ENCODE measurements at places on chromosomes 6 and 20.

GRCh38 chr6:45457141-45457540, 79.4 kb upstream of the SUPT3H start:
- no peak for DNase-seq

DNA sequence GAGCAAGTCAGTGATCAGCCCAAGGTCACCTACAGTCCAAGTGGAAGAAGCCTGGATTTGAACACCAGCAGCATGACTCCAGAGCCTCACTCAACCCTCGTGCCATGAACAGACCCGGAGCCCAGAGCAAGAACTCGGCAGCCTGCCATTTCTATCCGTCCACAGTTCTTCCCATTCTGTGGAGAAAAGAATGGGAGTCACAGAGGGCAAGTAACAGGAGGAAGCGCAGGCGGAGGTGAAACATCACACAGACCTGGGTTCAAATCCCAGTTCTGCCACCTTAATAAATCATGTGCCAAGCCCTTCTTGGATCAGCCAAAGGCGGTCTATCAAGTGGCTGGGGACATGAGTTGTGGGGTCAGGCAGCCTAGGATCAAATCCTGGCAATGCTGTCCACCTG, 4.3 kb downstream of the PREX1 start:
- no peak for DNase-seq

GRCh38 chr6:169794317-169795055, 43.1 kb downstream of the ERMARD start:
- no peak for DNase-seq

DNA sequence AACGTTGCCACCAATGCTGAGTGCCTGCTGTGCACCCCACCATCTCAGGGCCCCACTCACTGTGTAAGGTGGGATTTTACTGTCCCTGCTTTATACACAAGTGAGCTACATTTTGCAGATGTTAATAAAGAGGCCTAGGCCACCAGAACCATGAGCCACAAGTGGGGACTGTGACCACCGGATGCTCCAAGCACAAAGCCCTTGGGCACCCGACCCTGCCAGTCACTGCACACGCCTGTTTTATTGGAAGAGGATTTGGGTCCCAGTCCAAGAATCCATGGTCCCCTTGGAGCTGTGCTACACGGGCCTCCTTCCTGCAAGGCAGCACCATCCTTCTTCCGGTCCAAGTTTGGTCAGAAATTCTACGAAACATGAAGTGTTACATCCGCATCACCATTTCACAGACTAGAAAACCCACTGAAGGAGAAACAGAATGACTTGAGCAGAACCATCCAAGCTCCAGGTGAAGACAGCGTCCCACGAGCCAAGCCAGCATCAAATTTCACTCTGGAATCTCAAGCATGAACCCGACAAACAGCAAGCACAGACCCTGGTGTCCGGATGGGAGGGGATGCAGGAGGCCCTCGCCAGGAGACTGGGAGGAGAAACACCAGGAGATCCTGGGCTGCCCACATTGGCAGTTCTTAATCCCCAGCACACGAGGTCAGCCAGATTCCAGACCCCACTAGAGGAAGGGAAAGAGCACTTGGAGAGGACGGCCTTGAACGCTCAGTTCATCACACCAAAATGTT, 226.9 kb downstream of the DLL1 start:
- no peak for DNase-seq

DNA sequence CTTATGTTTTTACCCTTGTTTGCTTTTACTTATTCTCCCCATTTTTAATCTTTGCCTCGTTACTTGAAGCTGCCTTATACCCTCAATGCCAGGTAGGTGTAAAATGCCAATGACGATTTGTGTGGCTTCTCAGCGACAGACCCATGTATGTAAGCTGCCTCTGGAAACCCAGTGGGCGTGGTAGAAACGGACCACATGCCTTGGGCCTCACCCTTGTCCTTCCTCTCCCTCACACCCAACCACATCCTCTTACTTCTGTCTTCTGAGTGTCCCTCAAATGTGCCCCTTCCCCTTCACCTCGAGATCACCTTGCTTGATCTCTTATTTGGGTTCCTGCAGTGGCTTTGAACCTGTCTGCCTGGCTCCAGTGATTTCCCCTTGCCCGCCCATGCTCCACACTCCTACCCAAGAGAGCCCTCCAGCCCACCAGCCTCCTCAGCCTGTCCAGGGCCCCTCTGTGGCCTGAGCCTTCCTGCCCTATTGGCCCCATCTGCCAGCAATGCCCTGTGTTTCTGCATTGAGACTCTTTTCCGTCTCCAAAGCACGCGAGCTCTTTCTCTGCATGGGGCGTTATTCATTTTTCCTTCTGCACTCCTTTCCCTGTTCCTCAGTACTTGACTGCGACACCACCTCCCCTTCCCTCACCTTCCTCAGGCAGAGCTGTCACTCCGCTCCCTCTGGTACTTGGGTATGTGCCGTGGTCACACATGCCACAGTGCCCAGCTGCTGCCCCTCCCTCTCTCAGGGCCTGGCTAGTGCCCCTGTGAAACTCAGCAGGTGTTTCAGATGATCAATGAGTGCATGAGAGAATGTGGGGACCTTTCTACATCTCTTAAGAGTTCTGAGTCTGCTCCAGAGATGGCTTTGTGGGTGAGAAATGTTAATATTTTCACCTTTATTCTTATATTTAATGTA, 115.4 kb downstream of the SLX4IP start:
- no peak for DNase-seq

- DNase-seq, result no peak
Observed at GRCh38 chr6:94350833-94351232, 931.5 kb upstream of the EPHA7 start.

- DNase-seq, result no peak
Observed at GRCh38 chr6:159617444-159617843, 75.6 kb downstream of the SOD2 start.

GRCh38 chr6:102981490-102982015, 1588.0 kb downstream of the GRIK2 start:
- no peak for DNase-seq

DNA sequence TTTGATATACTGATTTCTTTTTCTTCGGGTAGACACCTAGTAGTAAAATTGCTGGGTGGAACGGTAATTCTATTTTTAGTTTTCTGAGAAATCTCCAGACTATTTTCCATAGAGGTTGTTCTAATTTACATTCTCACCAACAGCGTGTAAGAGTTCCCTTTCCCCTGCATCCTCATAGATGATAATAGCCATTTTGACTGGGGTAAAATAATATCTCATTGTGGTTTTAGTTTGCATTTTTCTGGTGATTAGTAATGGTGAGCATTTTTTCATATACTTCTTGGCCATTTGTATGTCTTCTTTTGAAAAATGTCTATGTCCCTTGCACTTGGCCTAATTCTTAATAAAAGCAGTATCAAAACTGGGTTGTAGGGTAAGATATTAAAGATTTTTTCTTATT, 148.9 kb upstream of the SIM1 start:
- DNase-seq, result no peak

DNA sequence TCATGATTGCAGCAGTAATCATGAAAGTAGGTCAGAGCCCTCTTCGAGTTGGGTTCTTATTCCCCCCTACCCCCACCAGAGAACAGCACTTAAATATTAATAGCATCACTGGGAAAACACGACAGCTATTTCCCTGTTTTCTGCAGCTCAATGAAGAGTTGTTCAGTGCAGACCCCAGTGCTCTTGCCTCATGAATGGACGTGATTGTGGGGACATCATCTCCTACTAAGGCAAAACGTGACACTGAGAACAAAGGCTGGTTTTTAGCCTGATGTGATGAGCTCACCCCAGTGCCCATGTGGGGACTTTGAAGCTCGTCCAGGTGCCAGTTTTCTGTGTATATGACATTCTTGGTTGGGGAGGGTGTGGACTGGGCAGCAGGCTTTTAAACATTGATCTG, 105.9 kb downstream of the SLC35F1 start:
- DNase-seq, result no peak

DNA sequence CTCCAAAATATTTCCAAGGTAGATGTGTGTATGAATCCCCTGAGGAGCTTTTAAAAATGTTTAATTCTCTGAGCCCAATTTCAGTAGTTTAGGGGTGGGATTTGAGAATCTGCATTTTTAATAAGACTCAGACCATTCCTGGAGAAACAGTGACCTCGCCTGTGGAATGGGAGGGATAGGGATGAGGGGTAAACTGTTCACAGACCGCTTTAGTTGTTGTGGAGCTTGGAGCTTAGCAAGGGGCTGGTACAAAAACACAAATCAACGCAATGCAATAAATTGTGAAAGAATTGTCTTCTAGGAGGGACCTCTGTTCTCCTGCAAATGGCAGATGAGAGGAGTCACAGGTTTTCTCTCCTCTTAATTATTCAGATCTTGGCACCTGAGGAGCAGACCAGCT, 239.3 kb upstream of the SULF2 start:
- DNase-seq, result no peak

GRCh38 chr6:155158030-155158843, 105.6 kb upstream of the CLDN20 start:
- DNase-seq, result no peak

- no peak for DNase-seq
Observed at GRCh38 chr6:167442796-167443680, 118.2 kb downstream of the TTLL2 start.

GRCh38 chr6:113662688-113663333, 194.3 kb upstream of the MARCKS start:
- DNase-seq, result no peak

DNA sequence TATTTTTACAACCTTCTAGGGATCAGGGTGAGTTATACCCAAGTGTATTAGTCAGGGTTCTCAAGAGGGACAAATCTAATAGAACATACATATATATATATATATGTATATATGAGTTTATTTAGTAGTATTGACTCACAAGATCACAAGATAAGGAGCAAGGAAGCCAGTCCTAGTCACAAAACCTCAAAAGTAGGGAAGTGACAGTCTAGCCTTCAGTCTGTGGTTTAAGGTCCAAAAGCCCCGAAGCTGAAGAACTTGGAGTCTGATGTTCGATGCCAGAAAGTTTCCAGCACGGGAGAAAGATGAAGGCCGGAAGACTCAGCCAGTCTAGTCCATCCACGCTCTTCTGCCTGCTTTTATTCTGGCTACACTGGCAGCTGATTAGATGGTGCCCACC, 632.7 kb upstream of the AGPAT4 start:
- no peak for DNase-seq

GRCh38 chr6:133266186-133266585, 25.0 kb downstream of the EYA4 start:
- DNase-seq, result no peak

DNA sequence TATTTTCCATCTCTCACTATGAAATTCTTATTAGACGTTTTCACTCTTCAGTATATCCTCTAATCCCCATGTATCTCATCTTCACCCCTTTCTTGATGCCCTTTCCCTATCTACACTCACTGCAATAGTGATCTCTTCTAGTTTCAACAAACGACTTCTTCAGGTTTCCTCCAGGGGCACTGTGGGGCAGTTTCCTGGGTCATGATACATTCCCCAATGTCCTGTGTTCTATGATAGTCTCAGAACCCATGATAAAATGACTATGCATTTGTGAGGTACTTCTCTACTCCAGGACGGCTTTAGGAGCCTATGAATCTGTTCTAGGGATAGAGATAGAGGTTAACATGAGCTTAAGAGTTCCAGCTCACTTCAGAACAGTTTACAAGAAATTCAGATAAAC, 183.3 kb downstream of the FOXC1 start:
- no peak for DNase-seq

- no peak for DNase-seq
Observed at GRCh38 chr6:149963212-149963461, 606 bp upstream of the ULBP1 start.

- no peak for DNase-seq
Observed at GRCh38 chr20:62918147-62918546, 8.2 kb downstream of the DIDO1 start.

DNA sequence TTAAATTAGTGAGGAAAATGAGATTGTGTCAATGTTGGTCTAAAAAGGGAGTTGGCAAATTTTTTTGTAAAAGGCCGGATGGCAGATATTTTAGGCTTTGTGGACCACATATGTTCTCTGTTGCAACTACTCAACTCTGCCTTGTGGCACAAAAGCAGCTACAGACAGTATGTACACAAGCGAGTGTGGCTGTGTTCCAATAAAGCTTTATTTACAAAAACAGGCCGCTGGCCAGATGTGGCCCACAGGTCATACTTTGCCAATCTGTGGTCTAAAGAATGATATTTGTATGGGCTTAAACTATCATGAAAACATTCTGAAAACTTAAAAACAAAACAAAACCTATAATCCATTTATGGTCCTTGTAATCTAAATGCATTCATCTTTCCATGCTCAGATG, 228.3 kb downstream of the CLIC5 start:
- no peak for DNase-seq

GRCh38 chr20:10558635-10559187, 115.1 kb downstream of the JAG1 start:
- peak; percentile 37 for DNase-seq

- no peak for DNase-seq
Observed at GRCh38 chr6:38062066-38062465, 242.5 kb downstream of the ZFAND3 start.

DNA sequence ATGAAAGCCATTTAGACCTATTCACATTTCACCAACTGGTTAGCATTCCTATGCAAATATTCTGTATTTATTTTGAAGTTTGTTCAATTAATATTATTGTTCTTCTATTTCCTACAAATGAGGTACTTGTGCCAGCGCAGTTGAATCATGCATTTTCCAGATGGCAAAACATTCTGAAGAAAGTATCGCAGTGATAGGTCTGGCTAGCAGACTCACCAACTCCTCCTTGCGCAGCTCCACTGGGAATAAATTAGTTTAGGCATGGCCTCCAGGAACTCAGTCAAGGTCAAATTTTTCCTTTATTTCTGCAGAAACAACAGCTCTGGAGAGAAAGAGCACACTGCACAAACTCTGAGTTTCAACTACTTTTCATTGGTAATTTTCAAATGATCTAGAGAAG, 437.7 kb downstream of the COL12A1 start:
- DNase-seq, result no peak

DNA sequence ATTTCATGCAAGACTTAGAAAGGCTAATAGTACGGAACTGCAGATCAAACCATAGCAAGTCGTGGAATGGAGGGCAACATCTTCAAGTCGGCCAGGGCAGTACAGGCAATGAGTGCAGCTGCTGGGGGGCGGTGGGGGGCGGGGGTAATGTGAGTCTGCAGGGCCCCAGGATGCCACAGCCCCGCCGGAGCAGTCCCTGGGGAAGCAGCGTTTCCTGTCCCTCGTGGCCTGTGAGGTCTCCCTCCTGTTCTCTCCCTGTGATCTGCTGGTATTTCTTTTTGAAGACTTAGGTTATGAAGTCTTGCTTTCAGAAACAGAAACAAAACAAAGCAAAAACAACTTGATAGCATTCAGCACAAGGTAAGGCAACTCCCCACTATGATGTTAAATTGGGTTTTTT, 351.9 kb downstream of the FOXA2 start:
- no peak for DNase-seq

- DNase-seq, result no peak
Observed at GRCh38 chr20:51118985-51119527, 96.1 kb upstream of the KCNG1 start.

DNA sequence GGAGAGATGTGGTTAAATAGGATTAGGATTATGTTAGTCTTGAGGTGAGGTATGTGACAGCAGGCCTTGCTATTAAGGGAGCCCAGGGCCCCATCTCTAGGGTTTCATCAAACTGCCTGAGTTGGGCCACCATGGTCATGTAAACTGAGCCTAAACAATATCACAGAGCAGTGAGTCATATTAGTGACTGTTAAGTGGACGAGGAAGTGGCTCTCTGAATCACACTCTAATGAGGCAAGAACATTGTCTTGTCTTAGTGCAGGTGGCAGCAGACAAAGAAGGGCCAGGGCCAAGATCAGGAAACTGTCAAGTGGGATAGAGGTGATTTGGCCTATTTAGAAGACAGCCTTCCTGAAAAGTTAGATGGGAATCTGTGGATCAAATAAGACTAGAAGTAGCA, 23.1 kb downstream of the ENPP3 start:
- no peak for DNase-seq

- DNase-seq, result no peak
Observed at GRCh38 chr6:39614393-39614950, 110.7 kb downstream of the KIF6 start.

Measured in stimulated activated CD8-positive, alpha-beta memory T cell treated with anti-CD3 and anti-CD28 coated beads, Interleukin-7, amount 100 ng/mL, for 4 hours (primary cell).